ENCODE measurements at places on chromosomes 2 and 18.

- DNase-seq = no peak
Measured at GRCh38 chr2:58922245-58922644, 681.1 kb upstream of the FANCL start.

GRCh38 chr2:222477962-222478608 is 53.7 kb downstream of the SGPP2 start:
- DNase-seq = no peak

DNA sequence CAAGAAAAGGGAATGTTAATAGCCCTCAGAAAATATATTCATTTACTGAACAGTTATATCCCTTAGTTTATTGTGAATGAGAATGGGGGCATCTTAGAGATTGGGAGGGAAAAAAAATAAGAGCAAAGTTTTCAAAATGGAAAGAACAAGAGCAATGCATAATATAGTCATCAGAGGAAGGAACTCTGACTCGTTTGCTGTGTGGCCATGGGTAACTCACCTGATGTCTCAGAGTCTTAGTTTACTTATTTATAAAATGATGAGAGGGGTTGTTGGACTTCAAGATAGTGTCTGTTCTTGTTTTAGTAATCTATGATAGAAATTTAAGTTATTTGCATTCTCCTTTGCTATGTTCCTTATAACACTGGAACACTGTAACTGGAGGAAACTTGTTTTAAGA is 70.7 kb downstream of the EML4 start:
- DNase-seq = no peak

DNA sequence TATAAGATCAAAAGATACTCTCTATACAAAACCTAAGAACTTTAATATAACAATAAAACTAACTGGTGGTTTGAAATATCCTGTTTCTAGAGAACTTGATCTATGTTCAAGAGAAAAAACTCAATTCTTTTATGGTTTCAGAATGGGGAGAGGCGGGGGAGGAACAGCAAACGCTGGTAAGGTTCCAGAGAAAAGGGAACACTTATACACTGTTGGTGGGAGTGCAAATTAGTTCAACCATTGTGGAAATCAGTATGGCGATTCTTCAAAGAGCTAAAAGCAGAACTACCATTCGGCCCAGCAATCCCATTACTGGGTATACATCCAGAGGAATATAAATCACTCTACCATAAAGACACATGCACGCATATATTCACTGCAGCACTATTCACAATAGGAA is 17.2 kb downstream of the FAM98A start:
- no peak for DNase-seq

DNA sequence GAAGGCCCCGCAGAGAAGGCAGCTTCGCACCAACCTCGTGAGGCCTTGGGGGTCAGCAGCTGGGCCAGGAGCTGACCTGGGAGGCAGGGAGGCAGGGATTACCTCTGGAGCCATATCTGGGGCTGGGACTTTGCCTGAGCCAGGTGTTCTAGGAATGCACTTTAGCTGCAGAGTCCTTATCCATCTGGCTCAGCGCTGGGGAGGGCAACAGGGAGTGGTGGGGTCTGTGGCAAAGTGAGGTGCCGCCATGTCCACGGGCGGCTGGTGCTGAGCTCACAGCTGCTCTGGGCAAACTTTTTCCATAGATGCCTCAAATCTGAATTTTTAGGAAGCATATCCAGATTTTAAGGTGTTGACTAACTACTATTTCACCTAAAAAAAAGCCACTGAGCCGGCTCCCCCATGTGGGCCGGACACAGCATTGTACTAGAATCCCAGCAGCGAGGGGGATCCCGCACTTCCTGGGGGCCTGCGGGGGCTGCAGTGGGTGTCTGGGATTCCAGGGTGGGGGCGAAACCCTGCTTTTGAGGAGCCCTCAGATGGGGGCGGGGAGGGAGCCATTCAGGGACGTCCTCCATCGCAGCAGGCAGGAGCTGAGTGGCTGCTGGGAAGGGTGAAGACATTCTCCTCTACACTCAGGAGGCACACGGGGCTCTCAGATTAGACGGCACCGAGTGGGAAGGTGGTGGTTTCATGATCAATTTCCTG is 34.6 kb downstream of the RTP5 start:
- DNase-seq = no peak

GRCh38 chr2:183811281-183811680 is 687.0 kb downstream of the NUP35 start:
- DNase-seq = no peak

DNA sequence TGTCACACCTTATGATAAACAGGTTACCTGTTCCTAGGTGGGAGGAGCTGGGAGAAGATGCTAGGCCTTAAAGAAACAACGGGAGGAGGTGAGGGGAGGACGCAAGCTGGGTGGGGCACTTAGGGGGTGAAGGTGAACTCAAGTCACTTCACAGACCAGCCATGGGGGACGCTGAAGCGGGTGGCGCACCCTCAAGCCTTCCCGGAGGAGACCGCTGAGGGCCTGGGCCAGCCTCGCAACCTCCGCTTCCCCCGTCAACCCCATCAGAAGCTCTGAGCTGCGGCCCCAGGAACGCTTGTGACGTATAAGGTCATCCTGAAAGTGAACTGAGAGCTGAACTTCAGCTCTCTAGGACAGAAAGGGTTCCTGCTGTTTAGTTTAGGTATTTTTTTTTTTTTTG is 133.5 kb downstream of the MBP start:
- no peak for DNase-seq

Measured in activated T-helper 1 cell treated with anti-CD3 and anti-CD28 coated beads, Interleukin-2, amount 50 U/mL, for 16 hours (primary cell).